ENCODE measurements at places on chromosomes 5 and 9.

GRCh38 chr5:19885040-19885824, 102.8 kb downstream of the CDH18 start:
- no peak for DNase-seq

GRCh38 chr5:6049662-6050061, 328.7 kb downstream of the MED10 start:
- DNase-seq = no peak

GRCh38 chr5:84249918-84250630, 134.6 kb downstream of the EDIL3 start:
- peak; percentile 93 for DNase-seq

GRCh38 chr5:148806520-148806931, 19.9 kb upstream of the ADRB2 start:
- DNase-seq = no peak

GRCh38 chr9:105396441-105396840, 51.4 kb upstream of the FSD1L start:
- no peak for DNase-seq

- peak; percentile 13 for DNase-seq
Measured at GRCh38 chr5:65440456-65440855, 41.3 kb downstream of the ADAMTS6 start.

DNA sequence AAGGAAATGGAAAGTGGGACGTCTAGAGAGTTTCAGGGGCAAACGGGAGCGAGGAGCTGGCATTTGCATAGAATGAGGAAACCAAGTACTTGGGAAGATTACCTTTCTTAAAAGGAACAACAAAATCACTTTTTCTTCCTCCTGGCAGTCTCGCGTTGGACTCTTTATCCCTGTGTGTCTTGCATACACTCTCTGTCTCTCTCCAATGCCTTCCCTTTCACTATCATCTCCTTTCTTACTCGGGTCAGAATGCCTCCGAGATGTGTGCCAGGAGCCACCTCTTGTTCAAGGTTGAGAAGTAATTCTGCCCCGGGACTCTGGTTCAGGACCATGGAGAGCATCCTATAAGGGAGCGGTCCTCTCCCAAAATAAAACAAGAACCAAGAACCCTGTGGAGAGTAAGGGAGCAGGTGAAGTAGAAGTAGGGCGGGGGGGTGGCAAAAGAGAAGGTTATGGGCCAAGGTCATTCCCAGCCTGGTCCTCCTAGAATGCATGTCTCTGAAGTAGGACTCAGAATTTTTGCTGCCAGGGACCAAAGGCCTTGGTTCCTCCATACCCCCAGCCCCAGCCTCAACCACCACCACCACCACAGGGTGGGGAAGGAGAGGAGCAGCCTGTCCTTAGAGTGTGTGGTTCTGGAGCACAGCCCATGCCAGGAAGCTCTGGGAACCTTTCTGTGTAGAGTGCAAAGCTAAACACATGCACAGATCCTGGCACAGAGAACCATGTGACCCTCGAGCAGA, 72.1 kb upstream of the ARAP3 start:
- peak; percentile 66 for DNase-seq

DNA sequence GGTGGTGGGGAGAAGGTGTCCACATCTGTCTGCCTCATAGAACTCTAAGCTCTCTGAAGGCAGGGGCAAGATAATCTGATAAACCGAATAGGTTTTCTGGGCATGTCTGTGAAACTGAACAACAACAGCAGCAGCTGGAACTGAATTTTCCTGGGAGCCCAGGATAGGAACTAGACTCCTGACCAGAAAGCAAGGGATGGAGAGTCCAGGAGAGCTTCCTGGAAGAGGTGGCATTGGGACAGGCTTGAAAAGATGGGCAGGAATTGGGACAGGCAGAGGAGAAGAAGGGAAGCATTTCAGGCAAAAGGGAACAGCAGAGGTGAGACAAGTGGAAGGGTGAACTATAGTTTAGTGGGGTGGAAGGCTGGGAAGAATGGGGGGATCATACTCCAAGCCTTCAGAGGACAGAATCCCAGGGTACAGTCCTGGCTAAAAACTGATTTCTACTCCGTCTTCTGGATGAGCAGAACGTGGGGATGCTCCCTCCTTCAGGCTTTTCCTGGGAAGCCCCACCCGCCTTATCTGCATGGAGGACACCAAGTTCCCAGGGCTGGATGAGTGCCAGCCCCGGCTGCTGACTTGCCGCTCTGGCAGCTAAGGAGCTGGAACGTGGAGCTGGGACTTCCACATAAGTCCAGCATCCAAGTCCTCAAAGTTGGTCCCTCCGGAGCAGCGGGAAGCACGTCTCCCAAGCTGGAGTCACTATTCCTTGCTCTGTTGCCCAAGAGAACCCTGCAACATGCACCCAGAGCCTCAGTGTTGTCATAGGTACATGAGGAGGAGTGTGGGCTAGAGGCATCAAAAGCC, 13.9 kb upstream of the KIF12 start:
- peak; percentile 34 for DNase-seq

All from myocyte (in vitro differentiated cells).